Fibroblast of mammary gland (primary cell): ENCODE measurements at places on chromosomes 4 and X.
A peak's percentile ranks its signal among the peaks of the same experiment; 100 is the strongest.

GRCh38 chr4:38509551-38509950 is 154.4 kb upstream of the KLF3 start:
- no peak for DNase-seq

- no peak for DNase-seq
These were observed 49.3 kb upstream of the HMX1 start for GRCh38 chr4:8920969-8921368.

- DNase-seq: peak; percentile 33
These were observed at the start of gene SORBS2 for GRCh38 chr4:185811509-185812364. TSS of gene SORBS2 (minus strand) at chr4:185812194. CDS start at chr4:185690571, 121,623 bp downstream.

- no peak for DNase-seq
These were observed 26.7 kb downstream of the IRF2 start for GRCh38 chr4:184447664-184448063.

- peak; percentile 62 for DNase-seq
These were observed 88.0 kb downstream of the FNIP2 start for GRCh38 chr4:158856852-158857251.

DNA sequence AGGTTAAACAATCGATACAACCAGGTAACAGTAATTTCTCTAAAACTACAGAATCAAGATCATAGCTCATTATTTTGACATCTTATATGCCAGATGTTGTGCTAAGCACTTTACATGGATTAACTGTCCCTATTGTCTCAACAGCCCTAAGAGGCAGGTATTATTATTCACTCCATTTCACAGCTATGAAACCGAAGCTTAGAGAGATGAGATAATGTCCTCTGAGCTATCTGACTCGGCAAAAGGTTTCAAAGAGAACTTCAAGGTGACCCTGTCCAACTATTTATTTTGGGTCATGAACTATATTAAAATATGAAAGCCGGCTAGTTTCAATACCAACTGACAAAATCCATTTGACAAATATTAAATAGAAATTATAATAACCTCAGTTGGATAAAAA is 10.3 kb downstream of the SLC25A5 start:
- no peak for DNase-seq
